T-cell (primary cell): ENCODE measurements at places on chromosomes 1 and 21. TPM values are rescaled to one million over a fixed set of nuclear protein-coding genes. Genes with fewer than 3 reads are reported as not detected.

The TRIM67 gene
- total RNA-seq = not detected

The ECM1 gene
- total RNA-seq = 0.26 TPM

GRCh38 chr1:32706491-32706890, 3.9 kb upstream of the SYNC start:
- no peak for DNase-seq

- DNase-seq = no peak
These were observed 19.5 kb upstream of the SUCO start for GRCh38 chr1:172513479-172513878.

- DNase-seq = no peak
These were observed 738 bp downstream of the LURAP1 start for GRCh38 chr1:46203738-46204405.
